ENCODE measurements at places on chromosomes 1 and 21. TPM values are rescaled to one million over a fixed set of nuclear protein-coding genes. Genes with fewer than 3 reads are reported as not detected.

Gene CA6
- polyA plus RNA-seq = not detected

DNA sequence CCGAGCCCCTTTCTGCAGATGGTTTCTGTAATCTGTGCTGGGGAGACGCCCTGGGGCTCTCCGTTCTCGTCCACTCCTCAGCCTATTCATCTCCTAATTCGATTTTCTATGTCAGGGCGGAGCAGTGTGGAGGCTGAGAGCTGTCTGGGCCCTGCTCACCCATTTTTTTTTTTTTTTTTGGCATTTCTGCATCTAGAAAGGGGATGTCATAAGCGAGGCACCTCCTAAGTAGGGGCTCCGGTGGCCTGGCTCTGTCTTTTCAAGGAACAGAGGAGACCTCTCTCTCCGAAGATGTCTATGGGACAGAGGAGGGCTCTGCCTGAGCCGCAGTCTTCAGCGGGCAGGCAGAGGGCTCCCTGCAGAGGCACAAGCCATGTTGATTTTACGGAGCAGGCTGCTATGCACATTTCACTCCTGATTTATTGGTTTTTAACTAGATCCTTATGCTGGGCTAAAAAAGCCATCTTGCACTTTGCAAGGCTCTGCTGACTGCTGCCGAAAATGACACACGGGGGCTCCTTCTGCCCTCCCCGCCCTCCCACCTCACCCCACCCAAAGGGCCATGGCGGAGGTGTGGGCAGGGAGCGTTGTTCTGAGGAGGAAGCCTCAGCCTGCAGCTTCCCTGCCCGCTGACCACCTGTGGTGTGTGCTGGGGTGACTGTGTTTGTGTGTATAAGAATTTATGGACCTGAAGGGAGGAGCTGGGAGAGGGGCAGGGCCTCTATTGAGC is 71.0 kb downstream of the FOXD2 start:
- no peak for DNase-seq

DNA sequence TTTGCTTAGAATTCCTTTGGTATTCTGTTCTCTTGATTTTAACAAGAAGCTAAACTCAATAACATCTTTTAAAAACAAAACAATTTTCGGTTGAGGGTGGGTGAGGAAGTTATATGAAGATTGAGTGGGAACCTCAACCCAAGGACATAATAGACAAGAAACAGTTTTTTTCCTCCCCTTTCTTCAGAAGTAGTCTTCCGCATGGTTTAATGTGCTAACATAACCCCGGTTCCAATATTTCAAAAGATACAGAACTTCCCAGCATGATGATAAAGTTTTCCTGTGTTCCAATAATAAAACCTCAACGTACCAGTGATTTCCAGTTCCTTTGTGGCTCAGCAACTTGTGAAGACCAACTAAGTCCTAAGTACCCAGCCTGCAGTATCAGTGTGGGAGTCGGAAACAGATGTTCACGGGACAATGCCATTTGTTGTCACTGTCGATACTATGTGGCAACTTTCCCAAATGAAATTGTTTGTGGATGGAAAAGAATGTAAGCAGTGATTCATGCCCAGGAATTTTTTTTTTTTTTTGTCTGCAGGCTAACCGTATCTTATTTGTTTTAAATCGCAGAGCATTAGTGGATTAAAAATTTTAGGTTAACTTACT is 48.5 kb downstream of the NR5A2 start:
- DNase-seq = peak; percentile 24

Gene OR6K6
- polyA plus RNA-seq = not detected

- no peak for DNase-seq
Observed at GRCh38 chr1:89802051-89802450, 18.8 kb upstream of the LRRC8D start.

- no peak for DNase-seq
Observed at GRCh38 chr1:87197156-87197555, 131.5 kb upstream of the LMO4 start.

GRCh38 chr1:145886390-145886789 is 724 bp upstream of the ANKRD35 start:
- DNase-seq = no peak

Gene TRIM17
- polyA plus RNA-seq = 0.63 TPM

DNA sequence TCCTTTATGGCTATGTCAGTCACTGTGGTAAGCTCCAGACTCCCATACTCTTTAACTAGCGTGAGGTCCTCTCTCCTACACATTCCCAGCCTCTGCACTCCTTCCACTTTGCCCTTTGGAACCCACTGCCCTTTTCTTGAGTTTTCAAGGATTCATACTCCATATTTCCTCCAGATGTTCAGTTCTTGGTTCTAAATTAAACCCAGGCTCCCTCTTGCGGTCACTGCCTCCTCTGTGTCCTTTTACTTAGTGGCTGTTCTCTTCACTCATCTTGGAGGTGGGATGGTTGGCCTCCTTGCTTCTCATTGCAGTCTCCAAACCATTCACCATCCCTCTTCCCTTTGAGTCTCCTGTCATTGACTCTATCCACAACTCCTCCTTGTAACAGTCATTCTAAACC is 208.1 kb downstream of the TGFB2 start:
- no peak for DNase-seq

DNA sequence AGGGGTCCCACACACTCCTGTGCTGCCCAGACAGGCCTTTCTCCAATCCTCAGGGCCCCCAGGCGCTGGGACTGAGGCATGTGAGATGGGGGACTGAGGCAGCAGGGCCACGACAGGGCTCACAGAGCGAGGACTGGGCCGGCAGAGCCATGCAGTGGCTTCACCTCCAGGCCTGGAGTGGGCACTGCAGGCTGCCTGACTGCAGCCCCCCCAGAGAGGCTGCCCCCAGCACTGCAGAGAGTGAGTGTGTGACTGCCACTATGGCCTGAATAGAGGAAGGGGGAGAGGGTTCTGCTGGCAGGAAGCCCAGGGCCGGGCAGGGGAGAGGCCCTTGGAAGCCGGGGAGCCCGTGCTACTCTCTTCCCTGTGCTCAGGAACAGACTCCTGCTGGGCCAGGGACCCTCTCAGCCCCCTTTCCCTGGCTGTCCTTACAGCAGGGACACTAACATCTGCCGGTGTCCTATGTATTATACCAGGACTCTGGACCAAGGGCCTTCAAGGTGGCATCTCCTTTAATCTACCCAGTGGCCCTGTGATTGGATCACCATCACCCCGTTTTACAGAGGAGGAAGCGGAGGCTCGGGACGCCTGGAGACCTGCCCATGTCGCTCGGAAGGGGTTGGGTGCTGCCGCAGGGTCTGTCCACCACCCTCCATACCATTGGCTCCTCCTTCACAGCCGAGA is 20.2 kb upstream of the PLEKHG5 start:
- no peak for DNase-seq

Gene CTBS
- 5.2 TPM for polyA plus RNA-seq

Gene PTPN7
- polyA plus RNA-seq = 0.92 TPM

Gene ITGB2
- polyA plus RNA-seq = 11.2 TPM

- no peak for DNase-seq
Observed at GRCh38 chr1:98453066-98453465, 208.5 kb upstream of the SNX7 start.

DNA sequence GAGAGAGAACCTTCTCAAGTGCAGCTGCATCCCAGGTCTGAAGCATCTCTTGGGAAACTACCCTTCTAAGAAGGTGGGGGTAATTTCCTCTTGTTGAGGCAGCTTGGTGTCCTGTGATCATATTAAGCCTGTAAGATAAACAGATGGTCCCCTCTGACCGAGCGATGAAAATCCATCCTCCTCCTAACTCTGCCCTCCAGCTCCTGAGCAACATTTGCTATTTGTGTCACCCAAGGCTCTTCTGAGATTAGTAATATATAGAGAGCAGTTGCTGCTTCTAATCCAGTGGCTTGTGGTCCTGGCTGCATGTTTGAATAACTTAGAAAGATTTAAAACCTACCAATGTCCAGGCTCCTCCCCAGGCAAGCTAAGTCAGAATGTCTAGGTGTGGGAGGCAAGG is 123.7 kb downstream of the DISC1 start:
- no peak for DNase-seq

DNA sequence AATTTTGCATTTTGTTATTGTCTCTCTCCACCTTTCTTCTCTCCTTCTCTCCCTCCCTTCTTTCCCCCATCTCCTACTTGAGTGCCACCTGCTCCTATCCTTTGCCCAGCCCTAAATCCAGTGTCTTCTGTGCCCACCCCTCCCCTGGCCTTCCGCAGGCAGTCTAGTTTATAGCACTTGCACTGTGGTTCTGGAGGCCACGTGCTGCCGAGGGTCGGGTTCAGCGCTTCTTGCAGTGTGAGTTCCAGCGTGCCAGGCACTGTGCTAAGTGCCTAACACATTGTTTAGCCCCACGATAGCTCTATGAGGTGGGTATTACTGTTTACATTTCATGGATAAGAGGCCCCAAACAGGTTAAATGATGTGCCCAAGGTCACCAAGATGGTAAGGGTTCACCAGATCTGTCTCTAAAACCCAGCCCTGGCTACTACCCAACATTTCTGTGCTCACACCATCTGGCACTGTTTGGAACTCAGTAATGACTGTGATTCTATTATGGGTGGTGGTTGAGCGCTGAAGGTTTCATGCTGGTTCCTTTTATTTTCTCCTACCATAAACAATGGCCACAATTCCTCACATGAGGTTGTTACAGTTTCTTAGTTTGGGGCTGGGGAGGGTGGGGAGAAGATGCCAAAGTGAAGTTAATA is 14.1 kb upstream of the ATP1A4 start:
- no peak for DNase-seq

Gene SVBP
- 43.2 TPM for polyA plus RNA-seq

Gene CCDC30
- 2.3 TPM for polyA plus RNA-seq

DNA sequence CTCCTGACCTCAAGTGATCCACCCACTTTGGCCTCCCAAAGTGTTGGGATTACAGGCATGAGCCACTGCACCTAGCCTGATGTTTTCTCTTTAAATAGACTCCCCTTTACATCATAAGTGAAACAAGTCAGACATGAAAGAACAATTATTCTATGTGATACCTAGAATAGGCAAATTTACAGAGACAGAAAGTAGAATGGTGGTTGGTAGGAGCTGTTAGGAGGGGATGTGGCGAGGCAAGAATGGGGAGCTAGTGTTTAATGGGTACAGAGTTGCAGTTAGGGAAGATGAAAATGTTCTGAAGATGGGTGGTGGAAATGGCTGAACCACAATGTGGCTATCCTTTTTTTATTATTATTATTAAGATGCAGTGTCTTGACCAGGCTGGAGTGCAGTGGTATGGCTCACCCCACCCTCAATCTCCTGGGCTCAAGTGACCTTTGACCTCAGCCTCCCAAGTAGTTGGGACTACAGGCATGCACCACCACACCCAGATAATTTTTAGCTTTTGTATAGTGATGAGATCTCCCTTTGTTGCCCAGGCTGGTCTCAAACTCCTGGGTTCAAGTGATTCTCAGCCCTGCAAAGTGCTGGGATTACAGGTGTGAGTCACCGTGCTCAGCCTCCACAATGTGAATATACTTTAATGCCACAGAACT is 28.4 kb downstream of the ELF3 start:
- DNase-seq = no peak

DNA sequence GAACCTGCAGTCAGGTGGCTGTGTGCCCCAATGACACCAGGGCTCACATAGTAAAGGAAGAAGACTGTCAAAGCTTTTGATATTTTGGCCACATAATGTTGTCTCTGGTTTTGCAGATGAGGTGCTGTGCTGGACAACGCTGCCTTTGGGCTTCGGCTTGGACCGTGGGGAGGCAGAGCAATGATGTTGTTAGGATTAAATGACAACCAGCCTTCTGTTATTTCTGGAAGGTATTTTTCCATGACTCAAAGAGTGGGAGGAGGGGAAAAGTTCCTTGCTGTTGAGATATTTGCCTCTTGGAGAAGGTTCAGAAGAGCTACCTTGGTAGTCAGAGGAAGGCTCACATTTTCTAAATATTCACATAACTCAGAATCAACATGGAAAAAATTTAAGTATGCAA is 187.3 kb upstream of the GALNT2 start:
- DNase-seq = no peak

GRCh38 chr1:233294913-233295236 is 650 bp downstream of the PCNX2 start:
- DNase-seq = no peak

Gene TPM3
- polyA plus RNA-seq = 535 TPM

DNA sequence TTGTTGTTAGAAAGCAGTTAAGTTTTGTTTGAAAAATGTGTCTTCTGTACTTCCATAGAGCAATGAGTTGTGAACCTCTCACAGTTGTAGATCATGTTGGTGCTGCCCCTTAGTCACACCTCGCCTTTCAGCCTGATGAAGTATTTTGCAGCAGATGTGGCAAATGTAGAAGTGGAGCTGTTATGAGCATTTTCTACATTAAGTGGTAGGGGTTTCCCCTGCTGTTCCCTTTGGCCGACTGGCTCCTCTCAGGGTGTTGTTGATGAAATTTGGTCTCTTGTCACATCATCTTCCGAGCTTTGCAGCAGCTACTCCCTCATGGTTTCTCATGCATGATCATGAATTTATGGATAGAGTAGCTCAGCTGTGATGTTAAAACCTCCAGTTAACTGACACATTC is 33.6 kb upstream of the DENND1B start:
- no peak for DNase-seq

GRCh38 chr1:60598041-60598910 is 484.1 kb upstream of the NFIA start:
- DNase-seq = no peak

DNA sequence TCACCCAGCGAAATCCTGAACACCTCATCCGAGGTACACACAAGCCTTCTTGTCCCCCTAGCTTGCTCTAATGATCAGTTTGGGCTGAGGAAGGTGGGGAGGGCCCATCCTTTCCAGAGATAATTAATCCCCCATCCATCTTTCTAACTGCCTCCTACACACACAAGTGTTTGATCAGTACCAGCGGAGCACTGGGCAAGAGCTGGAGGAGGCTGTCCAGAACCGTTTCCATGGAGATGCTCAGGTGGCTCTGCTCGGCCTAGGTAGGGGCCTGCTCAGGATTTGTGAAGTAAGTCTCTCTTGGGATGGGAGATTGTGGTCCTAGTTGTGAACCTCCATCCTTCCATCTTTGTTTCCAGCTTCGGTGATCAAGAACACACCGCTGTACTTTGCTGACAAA is 5.8 kb downstream of the ANXA9 start:
- no peak for DNase-seq

Gene AADACL3
- polyA plus RNA-seq = not detected

GRCh38 chr1:169957884-169958283 is 64.2 kb upstream of the SCYL3 start:
- no peak for DNase-seq

- DNase-seq = no peak
Observed at GRCh38 chr21:25701529-25701928, 33.2 kb downstream of the ATP5PF start.

Gene FNDC10
- 2.0 TPM for polyA plus RNA-seq

GRCh38 chr1:245301162-245301580 is 146.4 kb downstream of the KIF26B start:
- peak; percentile 76 for DNase-seq

Gene CXADR
- polyA plus RNA-seq = 0.51 TPM

DNA sequence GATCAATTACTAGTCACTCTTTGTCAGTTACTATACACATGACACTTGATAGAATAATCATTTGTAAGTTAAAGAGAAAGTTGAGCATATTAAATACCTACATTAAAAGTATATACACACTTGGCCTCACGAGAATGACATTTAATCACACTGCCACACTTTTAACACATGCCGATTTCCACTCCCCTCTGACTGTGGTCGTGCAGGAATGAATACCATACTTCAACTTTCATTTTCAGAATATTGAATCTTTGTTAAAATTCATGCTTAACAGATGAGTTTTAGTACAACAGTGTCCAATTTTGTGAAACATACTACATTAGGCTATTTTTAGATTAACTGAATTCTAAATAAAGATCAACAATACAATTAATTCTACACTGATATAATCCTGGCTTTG is 78.2 kb upstream of the SDC3 start:
- no peak for DNase-seq

Gene OR6N1
- not detected for polyA plus RNA-seq

All from forelimb muscle (tissue), 1 donor.